Cortex of kidney (tissue), 1 donor: ENCODE measurements at places on chromosomes 13 and 19.

DNA sequence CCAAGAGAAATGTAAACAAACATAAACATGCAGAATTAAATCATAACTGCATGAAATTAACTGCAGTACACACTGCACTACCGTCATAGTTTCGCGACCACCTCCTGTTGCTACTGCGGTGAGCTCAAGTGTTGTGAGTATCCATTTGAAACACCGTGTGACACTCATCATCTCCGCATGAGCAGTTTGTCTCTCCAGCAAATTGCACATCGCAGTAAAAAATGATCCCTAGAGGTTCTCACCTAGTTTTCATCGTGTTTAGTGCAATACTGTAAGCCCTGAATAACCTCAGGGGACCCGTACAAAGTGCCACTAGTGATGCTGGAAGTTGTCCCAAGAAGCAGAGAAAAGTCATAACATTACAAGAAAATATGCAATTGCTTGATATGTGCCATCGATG is 147.7 kb downstream of the DPF1 start:
- DNase-seq: no peak

GRCh38 chr13:100129605-100130004 is 40.7 kb downstream of the PCCA start:
- DNase-seq: no peak

DNA sequence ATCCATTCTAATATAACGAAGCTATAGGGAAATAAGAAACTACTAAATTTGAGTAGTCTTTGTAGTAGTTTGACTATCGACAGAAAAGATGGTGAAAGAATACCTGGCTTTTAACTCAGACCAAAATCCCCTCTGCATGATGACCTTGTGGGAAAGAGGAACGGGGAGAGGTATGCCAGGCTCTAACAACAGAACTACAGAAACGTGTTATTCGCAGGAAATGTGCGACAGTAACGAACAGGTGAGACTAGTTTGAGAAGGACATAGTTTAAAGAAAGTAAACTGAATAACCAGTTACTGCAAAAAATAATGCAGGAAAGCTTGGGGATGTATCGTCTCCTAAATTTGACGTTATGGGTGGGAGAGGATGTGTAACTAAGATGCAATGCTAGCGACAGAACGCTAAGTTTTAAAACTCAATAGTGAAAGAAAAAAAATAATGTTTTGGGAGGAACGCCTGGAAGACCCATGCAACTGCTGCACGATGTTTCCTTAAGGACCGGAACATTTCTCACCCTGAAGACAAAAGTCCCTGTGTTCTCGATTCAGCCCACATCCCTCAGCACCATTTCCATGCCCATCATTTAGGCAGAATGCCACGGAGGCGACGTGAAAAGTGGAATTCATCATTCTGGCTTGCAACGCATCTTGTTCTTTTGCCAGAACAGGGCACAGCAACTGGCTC is 1.6 kb upstream of the RAP2A start:
- DNase-seq: no peak

DNA sequence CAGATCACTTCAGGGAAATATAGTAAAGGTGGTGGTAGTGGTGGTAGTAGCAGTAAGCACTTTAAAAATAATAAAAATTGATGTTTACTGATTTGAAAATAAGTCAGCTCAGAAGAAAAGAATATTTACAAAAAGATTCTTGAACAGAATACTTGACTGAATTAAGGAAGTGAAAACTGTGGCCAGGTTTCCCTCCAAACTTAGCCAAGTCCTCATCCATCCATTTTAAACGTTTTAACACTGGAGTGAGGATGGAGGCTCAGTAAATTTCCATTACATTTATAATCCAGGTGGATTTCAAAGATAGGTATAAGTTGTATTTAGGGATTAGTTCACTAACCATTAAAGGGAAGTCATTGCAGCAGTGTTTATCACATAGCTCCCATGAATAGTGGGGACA is 221.5 kb downstream of the RGCC start:
- DNase-seq: no peak

DNA sequence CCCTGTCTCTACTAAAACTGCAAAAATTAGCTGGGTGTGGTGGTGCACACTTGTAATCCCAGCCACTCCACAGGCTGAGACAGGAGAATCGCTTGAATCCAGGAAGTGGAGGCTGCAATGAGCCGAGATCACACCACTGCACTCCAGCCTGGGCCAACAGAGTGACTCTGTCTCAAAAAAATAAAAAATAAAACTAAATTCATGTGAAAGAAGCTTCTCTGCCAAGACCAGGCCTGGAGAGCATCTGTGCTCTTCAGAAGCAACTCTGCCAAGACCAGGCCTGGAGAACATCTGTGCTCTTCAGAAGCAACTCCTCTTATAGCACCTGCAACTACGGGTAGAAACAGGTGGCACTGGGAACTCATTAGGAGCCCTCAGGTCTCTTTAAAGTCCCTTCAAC is 37.7 kb downstream of the CRYL1 start:
- no peak for DNase-seq

DNA sequence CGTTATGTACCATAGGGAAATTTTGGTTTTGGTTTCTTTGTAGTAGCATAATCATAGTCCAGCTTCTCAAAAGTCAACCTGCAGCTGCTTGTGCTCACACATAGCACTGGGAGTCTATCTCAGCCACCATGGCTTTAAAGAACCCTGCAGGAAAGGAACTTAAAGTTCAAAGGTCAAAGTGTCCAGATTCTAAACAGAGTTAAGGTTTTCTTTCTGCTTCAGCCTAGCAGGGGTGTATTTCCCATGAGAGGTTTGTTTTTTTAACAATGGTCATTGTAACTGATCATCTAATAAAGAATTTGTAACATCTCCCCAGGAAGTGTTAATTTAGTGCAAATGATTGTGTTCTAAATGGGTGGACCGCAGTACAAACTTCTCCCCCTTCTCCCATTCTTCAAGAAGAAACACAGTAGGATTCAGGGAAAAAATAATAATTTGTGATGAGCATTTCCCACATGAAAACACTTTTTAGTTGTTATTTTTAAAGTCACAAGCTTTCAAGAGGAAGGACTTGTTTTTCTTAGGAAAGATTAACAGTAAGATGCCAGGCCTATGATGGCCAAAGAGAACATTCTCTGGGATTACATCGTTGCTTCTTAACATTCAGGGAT is 168.0 kb downstream of the EFNB2 start:
- no peak for DNase-seq

GRCh38 chr13:113061796-113062425 is 43.7 kb upstream of the F7 start:
- no peak for DNase-seq

GRCh38 chr13:87889254-87889653 is 218.1 kb downstream of the SLITRK5 start:
- no peak for DNase-seq

DNA sequence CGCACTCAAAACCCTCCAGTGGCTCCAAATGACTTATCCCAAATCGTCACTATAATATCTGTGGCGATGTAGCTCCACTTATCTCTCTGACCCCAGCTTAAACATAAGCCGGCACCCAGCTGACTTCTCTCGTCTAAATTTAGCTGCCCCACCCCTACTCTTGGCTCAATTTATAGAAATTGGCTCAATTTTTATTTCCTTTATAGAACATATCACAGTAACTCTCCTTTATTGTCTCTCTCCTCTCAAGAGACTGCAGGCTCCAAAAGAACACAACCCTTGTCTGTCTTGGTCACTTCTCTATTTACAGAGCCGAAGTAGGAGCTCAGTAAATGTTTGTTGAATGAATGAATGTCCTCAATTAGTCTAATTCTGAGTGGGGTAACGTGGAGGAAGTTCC is 805 bp downstream of the ZNF784 start:
- DNase-seq: no peak

DNA sequence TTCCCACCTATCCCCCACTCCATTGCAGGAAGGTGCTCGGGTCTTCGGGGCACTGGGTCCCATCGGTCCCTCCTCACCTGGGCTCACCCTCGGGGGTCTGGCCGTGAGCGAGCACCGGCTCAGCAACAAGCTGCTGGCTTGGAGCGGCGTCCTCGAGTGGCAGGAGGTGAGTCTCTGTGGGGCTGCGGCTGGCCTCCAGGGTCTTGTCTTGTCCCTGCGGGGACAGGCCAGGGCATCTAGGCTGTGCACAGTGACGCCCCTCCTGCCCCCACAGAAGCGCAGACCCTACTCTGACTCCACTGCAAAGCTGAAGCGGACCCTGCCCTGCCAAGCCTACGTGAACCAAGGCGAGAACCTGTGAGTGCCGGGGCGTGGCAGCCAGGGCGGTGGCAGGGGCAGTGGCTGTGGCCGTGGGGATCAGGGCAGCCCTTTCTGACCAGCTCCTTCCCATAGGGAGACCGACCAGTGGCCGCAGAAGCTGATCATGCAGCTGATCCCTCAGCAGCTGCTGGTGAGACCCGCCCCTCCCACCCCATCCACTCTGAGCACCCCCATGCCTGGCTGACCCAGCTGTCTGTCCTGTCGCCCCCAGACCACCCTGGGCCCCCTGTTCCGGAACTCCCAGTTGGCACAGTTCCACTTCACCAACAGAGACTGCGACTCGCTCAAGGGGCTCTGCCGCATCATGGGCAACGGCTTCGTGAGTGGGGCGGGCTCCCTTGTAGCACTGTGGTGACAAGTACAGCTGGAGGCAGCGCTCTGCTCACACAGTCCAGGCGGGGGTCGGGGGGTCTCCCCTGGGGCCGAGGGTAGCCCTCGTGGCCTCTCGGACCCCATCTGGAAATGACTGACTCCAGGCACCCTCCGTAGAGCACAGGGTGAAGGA is 3.7 kb downstream of the PTOV1 start:
- DNase-seq: no peak
